ENCODE measurements at places on chromosomes 6 and 20.

DNA sequence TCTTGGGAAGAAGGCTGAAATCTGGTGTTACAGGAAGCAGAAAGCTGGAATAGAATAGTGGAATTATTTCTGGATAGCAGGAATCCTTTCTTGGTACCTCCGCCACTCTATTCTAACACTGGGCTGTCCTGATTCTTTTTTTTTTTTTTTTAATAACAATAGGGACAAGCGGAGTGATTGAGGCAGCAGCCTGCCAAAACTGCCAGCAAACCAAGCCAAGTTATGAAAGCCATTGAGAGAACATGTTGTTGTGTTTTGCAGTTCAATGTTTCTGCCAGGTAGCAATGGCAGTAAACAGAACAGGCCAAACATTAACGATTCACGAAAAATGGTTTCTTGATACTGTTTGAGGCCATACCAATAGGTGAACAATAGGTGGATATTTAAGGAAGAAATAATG lies 47.1 kb downstream of the SLC26A8 start:
- no peak for DNase-seq

GRCh38 chr6:131924881-131925474 lies 26.2 kb downstream of the CCN2 start:
- no peak for DNase-seq

DNA sequence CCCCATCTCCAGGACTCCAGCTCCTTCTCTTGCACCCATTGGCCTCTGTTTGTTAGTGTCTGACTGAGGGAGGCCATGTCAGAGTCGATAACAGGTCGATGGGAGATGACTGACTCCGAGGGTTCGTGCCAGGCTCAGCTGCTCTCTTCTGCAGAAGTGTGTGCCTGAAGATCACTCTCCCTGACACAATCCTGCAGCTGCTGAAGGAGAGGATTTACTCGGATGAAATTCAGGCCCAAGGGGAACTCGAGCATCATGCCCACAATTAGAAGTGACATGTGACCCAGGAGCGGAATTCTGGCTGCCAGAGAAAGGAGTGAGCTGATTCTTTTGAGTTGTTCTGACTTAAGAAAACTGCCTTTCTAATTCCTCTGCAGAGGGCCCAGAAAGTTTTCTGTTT lies 318.2 kb downstream of the MAFB start:
- DNase-seq, result no peak

GRCh38 chr20:61850926-61851900 lies 214.5 kb downstream of the TAF4 start:
- no peak for DNase-seq
